ENCODE measurements at places on chromosomes 2 and 18.

DNA sequence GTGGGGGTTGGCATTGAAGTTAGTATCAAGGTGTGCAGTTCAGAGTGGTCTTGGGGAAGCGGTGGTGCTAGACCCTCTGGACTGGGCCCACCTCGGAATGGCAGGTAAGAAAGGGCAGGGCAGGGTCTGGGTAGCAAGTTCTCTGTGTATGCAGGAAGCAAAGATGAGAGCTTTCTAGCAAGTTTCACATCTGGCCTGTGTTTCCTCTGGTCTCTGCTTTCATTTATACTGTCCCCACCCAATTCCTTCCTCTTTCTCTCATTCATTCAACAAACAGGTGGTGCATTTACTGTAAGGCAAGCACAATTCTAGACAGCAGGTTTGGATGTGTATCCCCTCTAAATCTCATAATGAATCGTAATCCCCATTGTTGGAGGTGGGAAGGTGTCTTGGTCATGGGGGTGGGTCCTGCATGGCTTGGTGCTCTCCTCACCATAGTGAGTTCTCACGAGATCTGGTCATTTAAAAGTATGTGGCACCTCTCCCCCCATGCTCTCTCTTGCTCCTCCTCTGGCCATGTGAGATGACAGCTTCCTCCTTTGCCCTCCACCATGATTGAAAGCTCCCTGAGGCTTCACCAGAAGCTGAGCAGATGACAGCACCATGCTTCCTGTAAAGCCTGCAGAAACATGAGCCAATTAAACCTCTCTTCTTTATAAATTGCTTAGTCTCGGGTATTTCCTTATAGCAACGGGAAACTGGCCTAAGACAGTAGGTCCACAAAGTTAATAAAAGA is 51.8 kb downstream of the PKDCC start:
- no peak for DNase-seq

DNA sequence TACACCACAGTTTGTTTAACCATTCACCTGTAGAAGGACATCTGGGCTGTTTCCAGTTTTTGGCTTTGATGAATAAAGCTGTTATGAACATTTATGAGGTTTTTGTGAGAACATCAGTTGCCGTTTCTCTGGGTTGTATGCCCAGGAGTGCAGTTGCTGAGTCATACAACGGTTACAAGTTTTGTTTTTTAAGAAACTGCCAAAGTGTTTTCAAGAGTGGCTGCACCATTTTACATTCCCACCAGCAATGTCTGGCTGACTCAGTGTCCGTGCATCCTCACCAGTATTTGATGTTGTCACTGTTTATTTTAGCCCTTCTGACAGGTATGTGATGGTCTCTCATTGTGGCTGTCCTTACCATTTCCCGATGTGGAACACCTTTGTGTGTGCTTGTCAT is 48.0 kb upstream of the GPR17 start:
- DNase-seq = peak; percentile 21

GRCh38 chr18:43719267-43719795 is 442.0 kb upstream of the SYT4 start:
- DNase-seq = no peak

GRCh38 chr2:126863336-126864015 is 35.2 kb upstream of the TEX51 start:
- DNase-seq = no peak

DNA sequence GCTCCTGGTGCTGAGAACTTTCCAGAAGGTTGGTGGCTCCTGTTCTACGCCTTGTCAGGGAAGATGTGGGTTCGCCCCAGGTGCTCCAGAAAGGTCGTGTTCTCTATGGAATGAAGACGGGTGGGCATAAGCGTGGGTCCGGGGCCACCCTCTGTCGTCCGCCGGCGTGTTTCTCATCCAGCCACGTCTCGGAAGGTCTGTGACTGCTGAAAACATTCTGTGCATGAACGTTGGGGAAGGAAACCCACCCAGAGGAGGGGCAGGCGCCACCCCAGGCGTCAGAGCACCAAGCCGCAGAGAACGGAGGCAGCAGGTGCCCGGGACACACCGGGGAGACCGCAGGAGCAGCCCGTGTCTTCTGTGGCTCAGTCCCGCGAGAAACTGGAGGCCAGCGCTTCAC is 118.2 kb downstream of the RTP5 start:
- DNase-seq = no peak

- DNase-seq = no peak
Observed at GRCh38 chr18:3172097-3172496, 47.7 kb downstream of the MYOM1 start.

GRCh38 chr2:16656784-16657391 is 8.7 kb downstream of the CYRIA start:
- DNase-seq = no peak

GRCh38 chr2:121031568-121032340 is 253.2 kb downstream of the TFCP2L1 start:
- no peak for DNase-seq

DNA sequence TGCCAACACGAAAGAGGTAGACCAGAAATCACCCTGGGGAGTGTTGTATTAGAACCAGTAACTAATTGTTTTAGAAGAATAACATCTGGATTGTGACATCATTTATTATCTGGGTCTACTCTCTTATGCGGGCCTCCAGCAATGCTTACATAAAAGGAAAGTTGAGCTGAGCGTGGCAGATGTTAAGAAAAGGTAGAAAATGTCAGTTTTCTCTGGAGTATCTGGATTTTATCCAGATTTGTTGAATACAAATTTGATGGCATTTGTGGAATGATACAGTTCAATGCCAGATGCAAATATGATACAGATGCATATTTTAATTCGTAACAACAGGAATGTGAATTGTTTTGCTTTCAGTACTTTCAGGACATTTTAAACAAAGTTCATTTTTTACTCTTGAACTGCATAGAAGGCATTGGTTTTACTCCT is 90.3 kb downstream of the PRPF40A start:
- DNase-seq = no peak

DNA sequence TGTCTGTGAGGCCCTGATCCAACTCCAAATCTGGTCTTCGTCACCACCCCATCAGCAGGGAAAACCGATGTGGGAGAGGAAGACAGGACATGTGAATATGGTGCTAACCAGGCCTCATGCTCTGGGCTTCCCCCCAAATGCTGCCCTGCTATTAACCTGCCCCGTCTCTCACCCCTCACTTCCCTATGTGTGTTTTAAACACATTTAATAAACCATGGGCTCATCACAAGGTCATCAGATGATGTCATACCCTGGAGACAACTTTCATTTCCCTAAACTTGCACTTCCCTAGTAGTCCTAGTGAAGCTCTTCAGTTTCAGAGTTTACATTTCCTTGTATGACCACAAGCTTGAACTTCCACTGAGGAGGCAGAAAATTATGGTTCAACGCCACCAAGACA is 49.9 kb downstream of the CD8B2 start:
- DNase-seq = no peak

GRCh38 chr2:225008179-225008856 is 34.0 kb downstream of the DOCK10 start:
- DNase-seq = no peak

- peak; percentile 44 for DNase-seq
Observed at GRCh38 chr2:85843543-85843942, 45.2 kb downstream of the ST3GAL5 start.

GRCh38 chr18:76374330-76375281 is 120.4 kb downstream of the ZNF516 start:
- DNase-seq = peak; percentile 87

DNA sequence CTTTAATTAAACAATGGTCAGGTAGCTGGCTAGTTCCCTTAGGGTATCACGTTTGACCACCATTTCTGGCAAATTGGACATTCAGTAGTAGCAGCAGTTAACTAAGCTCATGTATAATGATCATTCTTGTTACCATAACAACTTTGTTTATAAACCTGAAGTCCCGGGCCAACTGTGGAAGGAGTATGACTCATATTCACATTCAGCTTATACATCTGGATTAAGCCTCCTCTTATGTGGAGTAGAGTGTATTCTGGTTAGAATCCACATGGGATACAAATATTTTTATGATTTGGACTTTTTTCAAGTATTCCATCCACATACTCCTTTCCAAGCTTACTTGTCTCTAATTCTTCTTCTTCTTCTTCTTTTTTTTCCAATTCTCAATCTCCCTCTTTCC is 70.3 kb upstream of the ZSWIM2 start:
- no peak for DNase-seq

DNA sequence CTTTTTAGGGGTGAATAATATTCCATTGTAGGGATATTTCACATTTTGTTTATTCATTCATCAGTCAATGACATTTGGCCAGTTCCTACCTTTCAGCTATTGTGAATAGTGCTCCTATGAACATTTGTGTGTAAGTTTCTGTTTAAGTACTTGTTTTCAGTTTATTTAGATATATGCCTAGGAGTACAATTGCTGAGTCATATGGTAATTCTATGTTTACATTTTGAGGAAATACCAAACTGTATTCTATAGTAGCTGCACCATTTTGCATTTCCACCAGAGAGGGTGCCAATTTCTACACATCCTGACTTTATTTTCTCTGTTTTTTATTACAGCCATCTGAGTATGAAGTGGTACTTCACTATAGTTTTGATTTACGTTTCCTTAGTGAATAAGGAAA is 54.4 kb upstream of the ZNF236 start:
- DNase-seq = no peak

DNA sequence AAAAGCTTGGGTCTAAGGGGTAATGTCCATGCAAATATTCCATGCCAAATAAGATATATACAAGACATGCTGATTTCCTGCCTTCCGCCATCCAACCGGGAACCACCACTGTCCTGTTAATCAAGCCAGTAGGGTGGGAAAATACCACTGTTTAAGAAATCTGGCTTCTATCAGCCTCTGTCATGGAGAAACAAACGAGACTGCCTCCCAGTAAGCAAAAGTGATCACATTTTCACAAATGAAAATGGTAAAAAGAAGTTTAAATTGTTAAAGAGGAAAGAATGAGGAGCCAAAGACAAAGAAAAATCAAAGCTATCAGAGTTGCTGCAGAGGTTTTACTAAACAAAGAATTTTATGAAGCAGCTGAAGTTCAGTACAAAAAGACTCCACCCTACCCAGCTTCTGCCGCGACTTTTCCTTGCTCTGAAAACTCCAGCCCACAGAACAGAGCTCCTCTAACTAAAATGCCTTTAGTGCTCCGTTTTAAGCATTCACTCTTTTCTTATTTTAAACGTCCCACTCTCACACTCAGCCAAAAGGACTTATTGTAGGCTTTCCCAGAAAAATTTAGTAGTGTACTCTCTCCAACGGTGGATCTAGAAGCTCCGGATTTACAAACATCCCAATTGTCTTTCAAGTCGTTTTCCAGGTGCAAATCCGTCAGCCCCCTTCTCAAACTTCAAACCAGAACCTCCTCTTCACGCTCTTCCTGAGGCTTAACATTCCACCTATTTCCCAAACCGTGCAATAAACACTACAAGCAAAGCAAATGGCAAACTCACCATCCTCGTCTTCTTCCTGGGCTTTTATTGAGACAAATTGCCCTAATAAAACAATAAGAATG is 613 bp downstream of the COL5A2 start:
- no peak for DNase-seq

DNA sequence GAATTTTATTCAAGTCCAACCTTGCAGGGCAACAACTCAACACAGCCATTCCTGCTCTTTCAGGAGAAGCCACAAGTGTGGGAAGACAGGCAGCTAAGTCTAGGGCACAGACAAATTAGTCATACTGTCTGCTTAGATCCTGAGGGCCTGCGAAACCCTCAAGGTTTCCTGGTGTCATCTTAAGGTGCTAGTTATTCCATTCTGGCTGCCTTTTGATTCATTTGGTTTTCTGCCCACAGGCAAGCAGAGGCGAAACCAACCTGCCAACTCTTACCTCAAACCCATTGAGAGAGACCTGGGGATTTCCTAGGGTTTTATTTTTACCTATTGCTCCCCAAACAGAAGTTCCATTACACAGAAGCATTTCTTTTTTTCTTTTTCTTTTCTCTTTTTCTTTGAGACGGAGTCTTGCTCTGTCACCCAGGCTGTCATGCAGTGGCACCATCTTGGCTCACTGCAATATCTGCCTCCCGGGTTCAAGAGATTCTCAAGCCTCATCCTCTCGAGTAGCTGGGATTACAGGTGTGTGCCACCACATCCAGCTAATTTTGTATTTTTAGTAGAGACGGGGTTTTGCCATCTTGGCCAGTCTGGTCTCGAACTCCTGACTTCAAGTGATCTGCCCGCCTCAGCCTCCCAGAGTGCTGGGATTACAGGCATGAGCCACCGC is 23.7 kb upstream of the SCYGR1 start:
- DNase-seq = peak; percentile 84

DNA sequence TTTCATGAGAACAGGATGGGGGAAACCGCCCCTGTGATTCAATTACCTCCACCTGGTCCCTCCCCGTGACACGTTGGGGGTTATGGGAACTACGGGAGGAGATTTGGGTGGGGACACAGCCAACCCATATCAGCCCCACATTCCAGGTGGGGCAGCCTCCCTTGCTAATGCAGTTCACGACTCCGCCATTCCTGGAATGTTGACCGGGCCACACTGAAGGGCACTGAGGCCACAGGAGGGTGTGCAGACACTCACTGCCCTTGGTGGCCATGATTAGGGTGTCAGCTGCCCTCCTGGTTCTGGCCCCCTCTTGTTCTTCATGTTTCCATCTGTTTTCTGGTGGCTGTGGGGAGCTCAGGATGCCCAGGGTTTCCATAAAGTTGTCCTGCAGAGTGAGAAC is 176.3 kb downstream of the TWIST2 start:
- DNase-seq = no peak

DNA sequence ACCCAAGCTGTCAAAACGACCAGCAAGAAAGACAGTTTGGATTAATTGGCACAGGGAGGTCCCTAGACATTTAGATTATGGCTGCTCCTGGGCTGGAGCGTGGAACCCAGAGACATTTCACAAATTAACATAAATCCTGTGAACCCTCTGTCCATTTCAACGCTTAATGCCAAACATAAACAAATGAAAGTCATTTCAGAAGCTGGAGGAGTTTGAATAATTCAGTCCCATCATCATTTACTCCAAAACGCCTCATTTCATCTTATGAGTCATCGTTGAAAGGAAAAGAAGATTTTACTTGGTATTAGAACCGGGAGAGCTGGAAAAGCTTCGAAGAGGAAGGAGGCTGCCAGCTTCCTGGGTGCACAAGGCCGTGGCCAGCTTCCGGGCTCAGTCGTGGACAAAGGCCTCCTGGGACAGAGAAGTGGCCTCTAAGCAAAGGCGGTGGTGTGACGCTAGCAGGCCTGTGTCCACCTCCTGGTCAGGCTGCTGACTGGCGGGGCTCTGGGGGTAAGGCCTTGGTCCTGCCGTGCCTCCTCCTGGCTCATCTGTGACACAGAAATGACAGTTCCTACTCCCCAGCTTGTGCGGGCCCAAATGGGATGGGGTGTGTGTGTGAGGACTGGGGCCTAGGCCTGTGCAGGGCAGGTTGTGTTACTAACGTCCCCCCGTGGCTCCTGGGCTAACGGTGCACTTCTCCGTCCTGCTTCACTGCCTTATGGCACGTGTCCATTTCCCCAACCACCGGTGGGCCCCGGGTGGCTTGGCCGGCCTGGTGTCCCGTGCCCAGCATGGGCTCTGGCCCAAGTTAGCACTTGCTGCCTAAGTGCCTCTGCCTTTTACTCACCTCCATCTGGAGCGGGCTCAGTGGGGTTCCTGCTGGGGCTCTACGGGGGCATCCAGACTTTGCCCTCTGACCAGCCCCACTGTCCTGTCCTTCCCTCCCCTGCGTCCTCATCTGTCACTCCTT is 71.6 kb downstream of the RRM2 start:
- no peak for DNase-seq
